Activated CD4-positive, alpha-beta T cell treated with anti-CD3 and anti-CD28 coated beads for 48 hours (primary cell): ENCODE measurements at places on chromosomes 5 and 9.

DNA sequence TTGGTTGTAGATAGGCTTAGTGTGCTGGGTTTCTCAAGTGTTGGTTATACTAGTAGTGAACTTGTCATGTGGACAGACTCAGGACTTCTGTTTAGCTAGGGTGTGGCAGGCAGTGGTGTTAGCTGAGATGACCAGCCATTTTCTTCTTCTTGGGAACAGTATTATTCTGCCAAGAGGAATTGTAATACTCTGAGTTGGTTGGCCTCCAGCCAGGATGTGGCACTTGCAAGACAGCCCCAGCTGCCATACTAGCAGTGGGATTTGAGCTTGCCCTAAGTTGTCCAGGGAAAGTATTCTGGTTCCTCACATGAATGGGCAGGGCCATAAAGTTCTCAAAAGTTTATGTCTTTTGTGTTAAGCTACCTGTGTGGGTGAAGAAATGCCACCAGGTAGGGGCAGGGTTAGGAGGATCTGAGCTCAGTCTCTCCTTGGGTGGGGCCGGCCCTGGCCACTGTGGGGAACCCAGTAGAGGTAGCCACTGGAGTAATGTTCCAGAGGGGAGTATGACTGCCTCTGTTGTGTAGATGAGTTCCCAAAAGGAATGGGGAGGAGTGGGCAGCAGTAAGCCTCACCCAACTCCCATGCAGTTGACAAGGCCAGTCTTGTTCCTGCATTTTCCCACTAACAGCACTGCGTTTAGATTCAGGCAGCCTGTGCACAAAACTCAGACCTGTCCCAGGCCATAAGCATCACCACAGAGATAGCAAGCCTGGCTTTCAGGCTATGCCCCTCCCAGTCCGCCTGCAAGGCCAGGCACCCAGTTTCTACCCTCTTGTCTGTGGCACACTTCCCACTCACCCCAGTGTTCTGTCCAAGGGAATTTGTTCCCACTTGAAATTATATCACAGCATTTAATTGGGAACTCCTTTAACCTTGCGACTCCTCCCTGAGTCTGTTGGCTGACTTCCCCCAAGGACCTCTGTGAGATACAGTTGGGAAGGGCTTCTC is 250.7 kb downstream of the ANXA1 start:
- DNase-seq, result no peak

DNA sequence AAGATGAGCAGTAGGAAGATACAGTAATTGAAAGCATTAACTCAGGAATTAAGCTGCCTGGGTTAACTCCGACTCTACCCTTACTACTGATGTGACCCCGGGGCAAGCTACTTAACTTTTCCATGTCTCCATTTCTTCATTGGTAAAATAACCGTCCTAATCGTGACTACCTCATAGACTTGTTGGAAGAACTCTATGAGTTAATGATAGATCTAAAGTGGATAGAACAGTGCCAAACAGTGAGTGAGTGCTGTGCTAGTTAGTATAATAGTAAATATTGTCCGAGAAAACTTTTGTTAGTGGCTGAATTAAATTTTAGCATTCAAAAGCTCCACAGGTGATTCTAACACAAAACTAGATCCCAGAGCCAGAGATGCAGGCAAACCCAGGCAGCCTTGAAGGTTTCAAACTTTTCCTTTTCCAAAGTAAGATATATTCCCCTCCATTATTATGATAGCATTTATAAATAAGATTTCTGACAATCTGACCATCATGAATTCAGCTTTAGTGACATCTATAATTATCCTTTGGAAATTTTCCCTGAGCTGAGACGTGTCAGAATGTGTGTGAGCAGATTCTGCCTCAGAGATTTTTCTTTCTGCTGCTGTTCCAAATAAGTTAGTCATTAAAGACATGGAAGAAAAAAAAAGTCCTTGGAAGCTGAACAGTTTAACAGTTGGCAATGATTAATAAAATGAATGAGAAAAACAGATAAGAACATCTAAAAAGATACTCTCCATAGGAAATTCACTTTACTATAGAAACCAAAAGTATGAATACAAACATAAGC is 369.5 kb downstream of the PRELID2 start:
- no peak for DNase-seq

- DNase-seq, result peak; percentile 18
Observed at GRCh38 chr5:96752341-96753016, 55.3 kb downstream of the ERAP1 start.

- DNase-seq, result no peak
Observed at GRCh38 chr9:75033791-75034473, 5.8 kb upstream of the CARNMT1 start.

DNA sequence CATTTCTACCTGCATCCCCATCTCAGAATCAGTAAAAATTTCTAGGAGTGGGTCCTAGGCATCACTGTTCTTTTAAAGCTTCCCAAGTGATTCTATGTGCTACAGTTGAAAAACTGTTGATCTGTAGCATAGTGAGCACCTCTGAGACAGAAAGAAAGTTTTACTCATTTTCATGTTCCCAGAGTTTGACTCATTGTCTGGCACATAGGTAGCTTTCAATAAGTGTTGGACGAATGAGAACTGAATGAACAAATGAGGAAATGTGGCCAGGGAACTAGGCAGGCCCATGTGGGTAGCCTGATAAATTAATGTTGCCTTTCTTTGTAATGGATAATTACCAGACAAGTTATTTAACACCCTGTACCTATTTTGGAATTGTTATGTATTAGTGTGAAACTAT is 33.8 kb downstream of the RNF180 start:
- DNase-seq, result no peak

- DNase-seq, result no peak
Observed at GRCh38 chr9:115944166-115944948, 209.2 kb upstream of the PAPPA start.

DNA sequence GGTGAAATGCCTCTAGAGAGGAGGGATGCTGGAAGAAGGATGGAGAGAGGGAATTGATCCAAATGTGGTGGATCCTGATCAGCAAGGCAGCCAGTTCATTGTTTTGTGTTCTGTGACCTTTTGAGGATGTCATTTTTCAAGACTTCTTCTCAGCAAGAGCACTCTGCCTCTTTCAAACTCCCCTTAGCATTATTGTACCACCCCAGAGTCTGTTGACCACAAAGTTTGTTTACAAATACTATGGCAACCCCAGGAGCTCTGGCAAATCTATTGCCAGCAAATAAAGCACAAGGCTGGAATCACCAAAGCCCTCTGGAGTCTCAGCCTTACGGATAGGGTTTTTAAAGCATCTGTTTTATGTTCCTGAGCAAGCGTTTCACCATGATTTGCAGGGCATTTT is 76.2 kb upstream of the SLC1A3 start:
- no peak for DNase-seq

- DNase-seq, result no peak
Observed at GRCh38 chr5:112693301-112693700, 44.4 kb upstream of the APC start.

- no peak for DNase-seq
Observed at GRCh38 chr5:15720515-15720914, 220.5 kb downstream of the FBXL7 start.

DNA sequence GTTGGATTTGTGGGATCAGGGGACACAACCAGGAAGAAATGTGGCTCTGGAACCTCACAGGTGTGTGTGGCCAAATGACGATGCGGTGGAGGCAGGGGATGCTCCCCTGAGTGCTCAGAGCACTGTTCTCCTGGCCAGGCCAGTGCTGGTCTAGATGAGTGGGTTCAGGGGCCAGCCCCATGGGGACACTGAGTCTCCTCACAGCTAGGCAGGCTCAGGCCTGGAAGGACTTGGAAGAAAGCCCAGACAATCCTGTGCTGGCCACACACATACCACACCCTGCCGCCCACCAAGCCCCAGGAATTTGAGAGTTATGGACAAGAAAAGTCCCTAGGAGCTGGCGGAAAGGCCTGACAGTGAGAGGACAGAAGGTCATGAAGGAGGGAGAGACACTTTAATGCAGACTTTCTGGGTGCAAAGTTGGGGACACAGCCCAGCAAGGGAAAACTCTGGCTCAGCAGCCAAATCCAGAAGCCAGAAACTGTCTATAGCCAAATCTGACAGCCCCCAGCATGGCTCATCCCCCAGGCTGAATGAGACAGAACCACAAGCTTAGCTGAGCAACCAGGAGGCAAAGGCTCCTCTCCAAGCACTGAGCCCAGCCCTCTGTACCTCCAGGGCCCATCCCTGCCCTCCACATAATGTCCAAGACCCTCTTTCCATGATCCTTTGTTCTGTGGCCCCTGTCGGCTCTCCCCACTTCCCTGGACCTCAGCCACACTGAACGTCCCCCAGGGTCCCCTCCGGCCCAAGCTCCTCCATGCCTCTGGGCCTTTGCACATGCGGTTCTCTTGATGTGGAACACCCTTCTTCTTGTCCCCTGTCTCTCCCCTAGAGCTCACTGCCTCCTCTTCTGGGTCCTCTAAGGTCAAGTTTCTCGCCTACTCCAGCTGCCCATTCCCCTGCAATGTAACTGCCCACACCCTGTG is 22.4 kb downstream of the LHX6 start:
- DNase-seq, result no peak

DNA sequence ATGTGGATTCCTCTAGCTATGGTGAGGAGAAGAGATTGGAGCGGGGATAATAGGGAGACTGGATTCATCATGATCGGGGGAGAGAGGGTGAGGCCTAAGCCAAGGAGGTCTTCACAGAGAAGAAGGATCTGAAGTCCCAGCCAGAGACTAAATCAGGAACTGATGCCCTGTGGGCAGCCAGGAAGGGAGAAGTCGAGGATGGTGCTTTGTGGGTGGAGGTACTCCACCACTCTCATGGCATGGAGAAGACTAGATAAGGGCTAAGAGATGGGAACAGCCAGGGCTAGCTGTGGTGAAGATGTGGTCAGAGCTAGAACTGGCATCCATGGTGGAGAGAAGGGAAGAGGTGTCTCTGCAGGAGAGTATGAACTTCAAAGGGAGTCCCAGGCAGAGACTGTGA is 3.0 kb upstream of the RGS14 start:
- no peak for DNase-seq

DNA sequence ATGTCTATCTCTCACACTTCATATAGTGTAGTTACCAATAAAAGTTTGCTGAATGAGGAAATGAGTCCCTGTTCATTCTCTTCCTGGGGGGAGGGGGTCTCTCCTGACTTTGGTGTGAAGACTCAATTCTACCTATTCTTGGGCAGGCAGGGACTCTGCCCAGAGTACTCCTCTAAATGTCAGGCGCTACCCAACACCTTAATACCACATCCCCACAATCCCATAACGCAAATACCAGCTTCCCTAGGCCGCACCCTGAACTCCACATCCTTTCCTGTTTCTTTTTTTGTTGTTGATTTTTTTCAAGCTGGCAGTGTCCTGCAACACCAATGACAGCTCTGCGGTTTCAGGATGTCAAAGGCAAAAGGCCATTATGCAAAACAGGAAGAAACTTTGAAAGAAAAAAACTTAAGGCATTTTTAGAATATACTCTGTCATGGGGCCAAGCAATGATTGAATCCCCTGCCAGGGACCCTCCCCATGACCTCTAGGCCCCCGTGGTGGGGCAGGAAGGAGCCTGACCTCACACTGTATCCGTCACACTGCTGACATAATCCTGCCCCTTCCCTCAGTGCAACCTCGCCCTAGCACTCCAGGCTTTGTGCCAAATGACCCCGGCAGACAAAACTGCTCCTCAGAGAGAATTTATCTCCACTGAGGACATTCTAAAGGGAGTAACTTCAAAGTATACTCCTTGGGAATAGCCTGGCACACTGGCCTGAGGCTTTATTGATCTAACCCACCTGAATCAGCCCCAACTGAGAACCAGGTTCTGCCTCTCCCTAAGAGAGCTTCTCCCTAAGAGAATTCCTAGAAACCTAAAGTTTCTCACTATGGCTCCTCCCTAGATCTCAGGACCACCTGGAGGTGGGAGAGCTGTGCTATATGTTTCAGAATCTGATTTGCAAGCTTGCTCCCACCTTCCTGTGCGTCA is 8.0 kb downstream of the B4GALT1 start:
- no peak for DNase-seq

DNA sequence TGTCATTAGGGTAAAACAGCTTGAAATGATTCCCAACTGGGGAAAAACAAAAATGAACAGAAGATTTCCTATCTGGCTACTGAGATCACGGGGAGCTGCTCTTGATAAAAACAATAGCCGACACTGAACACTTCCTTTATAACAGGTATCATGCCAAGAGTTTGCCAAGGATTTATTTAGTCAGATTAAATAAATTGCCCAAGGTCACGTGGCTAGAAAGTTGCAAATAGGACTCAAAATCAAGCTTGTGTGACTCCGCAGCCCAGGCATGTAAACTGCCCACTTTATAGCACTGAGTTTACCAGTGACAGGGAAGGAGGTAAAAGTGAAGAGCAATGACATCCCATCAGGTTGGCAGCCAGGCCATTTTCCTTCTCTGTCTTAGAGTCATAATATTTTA is 120.7 kb upstream of the ZNF618 start:
- DNase-seq, result no peak

GRCh38 chr9:96868709-96869108 is 14.4 kb upstream of the ZNF782 start:
- no peak for DNase-seq

DNA sequence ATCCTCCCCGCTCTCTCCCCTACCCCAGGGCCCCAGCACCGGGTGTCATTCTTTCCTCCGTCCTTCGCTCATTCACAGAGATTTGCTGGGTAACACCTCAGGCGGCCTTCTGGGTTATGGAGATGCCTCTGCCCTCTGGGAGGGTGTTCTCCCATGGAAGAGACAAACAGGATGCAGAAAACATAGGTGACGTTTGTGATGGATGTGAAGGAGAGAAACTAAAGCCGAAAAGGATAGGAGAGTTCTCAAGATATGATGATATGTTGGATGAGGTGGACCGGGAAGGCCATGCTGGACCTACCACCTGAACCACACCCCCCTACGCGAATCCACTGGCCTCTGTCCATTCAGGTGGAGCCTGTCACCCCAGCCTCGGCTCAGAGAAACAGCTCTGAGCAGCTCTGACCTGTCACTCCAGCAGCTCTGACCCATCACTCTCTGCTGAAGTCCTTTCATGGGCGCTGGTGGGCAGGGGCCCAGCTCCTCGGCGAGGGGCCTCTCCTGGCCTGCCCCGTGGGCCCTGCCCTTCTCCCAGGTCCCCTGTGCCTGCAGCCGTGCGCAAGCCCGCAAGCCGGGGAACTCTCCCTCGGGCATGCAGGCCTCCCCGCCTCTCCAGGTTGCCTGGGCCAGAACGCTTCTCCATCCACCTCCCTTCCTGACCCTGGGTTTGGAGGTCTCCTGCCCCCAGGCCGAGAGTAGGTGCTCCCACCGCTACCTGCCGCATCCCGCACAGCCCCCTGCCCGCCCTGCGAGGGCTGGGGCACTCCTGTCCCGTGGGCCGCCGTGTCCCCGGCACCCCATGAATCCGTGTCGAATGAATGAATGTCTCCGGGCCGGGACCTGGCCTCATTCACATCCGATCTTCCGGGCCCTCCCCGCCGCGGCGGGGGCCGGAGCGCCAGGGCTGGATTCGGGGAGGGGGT is 717 bp upstream of the NCS1 start:
- DNase-seq, result no peak

GRCh38 chr5:146240951-146241350 is 37.5 kb downstream of the RBM27 start:
- DNase-seq, result no peak

DNA sequence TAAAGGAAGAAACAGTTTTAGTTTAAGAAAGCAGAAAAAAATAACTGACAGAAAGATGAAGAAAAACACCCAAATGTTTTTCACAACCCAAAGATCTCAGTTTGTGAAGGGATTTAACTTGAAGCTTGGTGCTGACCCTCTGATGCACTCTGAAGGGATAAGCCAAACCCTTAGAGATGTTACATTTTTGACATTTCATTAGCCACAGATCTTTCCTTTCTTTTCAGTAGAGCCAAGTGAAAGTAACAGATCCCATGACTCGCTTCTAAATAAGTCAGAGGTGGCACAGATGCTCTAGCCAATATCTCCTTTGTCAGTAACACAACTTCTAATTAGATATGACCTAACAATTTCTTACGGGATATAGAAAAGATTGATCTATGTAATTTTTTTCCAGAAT is 394.5 kb upstream of the EDIL3 start:
- no peak for DNase-seq
